H9 (cell line): ENCODE measurements at places on chromosomes 13 and 19. TPM values are rescaled to one million over a fixed set of nuclear protein-coding genes. Genes with fewer than 3 reads are reported as not detected.

SPACA4 gene
- total RNA-seq, result not detected in 2 replicates

ZNF560 gene
- total RNA-seq, result not detected in 2 replicates

CD320 gene
- total RNA-seq, result 68.1 and 72.1 TPM in 2 replicates

SMIM24 gene
- total RNA-seq, result 1.3 and 1.9 TPM in 2 replicates

C5AR2 gene
- not detected in 2 replicates for total RNA-seq

ZIC5 gene
- total RNA-seq, result 51.9 and 52.6 TPM in 2 replicates

CEACAM3 gene
- not detected in 2 replicates for total RNA-seq

DNA sequence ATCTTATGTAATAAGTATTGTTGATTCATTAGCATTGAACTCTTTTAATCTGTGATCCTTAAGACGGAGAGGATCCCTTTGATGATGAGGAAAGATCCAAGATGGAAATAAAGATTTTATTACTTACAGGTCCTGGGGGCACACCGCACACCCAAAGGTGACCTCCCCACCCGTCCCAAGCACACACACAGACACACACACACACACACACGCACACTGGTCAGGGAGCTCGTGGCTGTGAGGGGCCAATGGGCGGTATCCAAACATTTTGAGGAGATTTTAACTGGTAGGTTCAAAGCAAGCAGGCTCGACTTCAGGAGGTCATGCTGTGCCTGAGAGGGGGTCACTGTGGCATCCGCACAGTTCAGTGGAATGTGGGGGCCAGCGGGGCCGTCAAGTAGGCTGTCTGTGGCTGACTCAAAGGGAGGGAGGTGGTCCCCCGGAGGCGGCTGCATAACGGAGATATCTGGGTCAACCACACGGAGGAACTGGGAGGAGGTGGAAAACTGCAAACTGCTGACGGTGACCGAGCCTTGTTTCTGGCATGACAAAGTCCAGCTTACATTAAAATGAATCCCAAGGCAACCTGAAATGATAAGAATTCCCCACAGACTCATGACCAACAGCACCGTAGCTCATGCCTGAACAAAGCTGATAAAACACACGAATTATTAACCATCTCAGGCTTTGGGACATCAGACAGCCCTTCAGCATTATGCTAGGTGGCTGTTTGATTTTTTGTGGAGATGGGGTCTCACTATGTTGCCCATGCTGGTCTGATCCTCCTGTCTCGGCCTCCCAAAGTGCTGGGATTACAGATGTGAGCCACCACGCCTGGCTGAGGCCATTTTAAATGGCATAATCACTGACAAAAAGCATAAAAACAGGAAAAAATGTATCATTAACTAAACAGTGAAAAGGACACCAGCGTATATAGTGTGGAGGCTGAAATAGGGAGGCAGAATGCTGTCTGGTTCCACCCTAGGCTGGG lies 20.9 kb upstream of the SIGLEC11 start:
- DNase-seq, result no peak

DNA sequence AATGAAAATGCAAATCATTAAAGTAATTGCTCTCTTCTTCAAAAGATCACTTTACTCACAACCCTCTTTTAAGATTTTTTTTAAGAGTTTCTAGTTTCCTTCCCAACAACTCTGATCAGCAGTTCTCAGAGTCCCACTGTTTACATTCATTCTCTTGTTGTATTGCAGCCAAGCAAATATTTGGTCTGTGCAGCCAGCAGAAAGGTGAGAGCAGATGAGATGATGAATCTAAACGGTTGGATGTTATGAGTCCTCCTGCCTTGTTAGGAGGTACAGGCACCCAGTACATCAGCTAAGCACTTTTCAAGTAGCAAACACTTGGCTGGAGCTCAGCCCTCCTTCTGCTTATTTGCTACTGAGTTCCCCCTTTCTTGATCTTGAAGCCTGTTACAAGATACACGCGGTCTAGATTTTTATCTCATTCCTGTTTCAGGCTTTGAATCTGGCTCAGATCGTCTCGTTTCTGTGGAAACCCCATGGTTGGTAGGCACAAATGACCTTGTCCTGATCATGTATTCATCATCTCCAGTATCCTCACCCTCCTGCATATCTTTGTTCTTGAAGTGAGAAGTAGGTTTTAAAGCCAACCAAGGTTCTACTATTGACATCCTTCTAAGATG lies 300.7 kb downstream of the DCT start:
- no peak for DNase-seq

GRCh38 chr13:113359571-113359970 lies 4.4 kb downstream of the GRTP1 start:
- no peak for DNase-seq

DNA sequence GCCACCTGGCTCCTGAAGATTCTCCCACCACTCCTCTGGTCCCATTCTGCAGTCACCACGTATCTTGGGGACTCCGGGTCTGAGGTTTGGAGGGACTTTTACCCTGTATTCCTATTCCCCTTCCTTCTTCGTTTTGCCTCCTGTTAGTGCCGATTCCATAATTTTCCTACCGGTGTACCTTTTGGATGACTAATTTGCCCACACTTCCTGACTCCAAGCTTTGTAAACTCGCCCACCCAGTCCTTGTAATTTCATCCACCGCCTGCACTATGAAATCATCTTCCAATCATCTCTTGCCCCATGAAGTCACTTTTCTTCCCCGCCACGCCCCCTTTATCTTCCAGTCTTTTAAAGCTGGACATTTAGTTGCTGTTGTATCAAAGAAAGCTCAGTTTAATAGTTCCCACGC lies 572 bp downstream of the UCHL3 start:
- no peak for DNase-seq

DNA sequence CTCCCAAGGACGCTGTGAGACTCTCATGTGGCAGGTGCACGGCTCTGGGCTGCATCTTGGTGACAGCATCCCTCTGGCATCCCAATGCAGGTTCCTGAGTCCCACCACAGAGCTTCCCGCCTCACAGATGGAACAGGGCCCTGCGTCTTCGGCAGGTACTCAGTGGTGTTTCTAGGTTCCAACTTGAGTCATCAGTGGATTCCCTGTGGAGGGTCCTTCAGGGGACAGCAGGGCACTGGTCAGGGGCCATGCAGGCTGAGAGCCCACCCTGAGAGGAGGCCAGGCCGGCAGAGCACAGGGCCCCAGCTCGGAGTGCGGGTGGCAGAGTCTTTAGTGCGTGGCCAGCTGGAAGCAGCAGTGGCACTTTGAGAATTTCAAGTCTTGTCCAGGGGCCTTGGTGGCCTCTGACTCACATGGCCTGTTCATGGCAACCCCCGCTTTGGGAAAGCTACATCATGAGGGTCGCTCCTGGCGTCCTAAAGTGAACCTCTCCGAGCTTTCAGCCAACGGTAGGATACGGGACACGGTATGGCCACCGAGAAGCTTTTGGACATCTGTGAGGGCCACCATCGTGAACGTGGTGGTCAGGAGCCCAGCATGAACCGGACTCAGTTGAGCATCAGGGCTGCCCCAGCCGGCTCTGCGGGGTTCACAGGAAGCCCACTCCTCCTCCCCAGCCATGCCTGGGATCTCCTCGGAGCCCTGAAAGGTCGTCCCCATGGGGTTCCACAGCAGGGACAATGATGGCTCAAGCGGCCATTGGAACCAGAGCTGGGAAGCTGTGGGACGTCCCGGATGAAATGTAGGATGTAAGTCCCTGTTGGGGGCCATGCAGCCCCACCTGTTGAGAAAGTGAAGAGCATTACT lies 72.0 kb upstream of the MCF2L start:
- no peak for DNase-seq

GRCh38 chr13:43805681-43806128 lies 18.9 kb upstream of the ENOX1 start:
- DNase-seq, result no peak

- no peak for DNase-seq
Observed at GRCh38 chr13:41434831-41435520, 22.4 kb upstream of the RGCC start.

- peak; percentile 66 for DNase-seq
Observed at GRCh38 chr13:107867701-107868661, 347.4 kb downstream of the LIG4 start.

DNA sequence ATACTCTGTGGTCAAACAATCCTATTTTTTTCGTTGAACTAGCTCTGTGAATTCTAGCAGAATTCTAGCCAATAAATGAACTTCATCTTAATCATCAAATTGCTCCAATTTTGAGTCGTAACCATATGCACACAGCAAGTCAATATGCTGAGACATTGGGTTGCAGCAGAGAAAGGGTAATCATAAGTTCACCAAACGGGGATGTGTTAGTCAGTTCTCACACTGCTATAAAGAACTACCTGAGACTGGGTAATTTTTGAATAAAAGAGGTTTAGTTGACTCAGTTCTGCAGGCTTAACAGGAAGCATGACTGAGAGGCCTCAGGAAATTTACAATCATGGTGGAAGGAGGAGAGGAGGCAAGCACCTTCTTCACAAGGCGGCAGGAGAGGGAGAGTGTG lies 67.7 kb upstream of the ABCC4 start:
- DNase-seq, result no peak

- DNase-seq, result peak; percentile 1
Observed at GRCh38 chr13:41503356-41503755, 46.0 kb downstream of the RGCC start.

GRCh38 chr13:26168237-26168814 lies 53.8 kb downstream of the RNF6 start:
- DNase-seq, result no peak

GRCh38 chr19:3041761-3042620 lies 12.9 kb upstream of the TLE2 start:
- no peak for DNase-seq

DNA sequence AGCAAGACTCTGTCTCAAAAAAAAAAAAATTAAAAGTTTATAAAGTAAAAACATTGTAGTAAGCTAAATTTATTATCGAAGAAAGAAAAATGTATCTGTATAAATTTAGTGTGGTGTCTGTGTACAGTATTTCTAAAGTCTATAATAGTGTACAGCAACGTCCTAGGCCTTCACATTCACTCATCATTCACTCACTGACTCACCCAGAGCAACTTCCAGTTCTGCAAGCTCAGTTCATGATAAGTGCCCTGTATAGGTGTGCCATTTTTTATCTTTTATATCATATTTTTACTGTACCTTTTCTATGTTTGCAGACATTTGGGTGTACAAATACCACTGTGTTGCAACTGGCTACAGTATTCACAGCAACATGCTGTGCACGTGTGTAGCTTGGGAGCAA lies 118.1 kb downstream of the TNFRSF19 start:
- DNase-seq, result no peak

DNA sequence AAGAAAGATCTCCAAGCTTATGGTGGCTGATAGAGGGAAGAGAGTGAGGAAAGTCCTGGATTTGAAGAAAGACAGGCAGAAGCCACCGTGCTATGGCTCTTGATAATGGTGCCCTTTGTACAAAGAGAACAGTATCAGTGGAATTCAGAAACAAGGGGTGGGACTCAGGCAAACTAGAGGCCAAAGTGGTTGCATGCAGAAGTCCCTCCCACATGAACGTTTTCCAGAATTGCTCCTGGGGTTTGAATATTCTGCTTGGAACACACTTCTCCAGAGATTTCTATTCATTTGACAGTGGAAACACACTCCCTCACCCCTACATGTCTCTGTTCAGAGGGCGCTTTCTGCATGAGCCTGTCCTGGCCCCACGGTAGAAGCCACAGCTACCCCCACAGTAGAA lies 10.1 kb upstream of the MBNL2 start:
- no peak for DNase-seq

DNA sequence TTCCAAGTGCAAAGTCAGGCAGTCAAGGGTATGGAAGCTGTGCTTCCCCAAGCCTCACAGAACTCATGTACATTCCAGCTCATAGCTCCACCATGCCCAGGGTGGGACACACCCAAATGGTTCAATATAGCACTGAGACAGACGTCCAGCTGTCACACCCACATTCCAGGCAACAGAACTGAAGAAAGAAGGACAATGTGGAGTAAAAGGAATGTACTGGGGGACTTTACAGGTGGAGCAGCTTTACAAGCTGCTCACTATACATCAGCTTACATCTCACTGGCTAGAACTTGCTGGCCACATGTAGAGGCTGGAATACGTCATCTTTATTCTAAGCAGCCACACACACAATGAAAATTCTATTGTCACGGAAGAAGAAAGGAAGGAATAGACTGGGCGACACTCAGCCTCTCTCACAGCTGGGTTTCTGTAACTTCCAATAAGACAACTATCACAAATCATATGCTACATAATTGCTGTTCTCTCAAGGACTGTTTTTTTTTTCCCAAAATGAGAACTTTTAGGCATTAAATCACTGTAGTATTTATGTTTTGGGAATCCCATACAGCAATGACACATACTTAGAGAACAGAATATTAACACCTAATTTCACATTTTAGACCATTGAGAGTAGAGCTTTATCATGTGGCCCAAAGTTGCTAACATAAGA lies 86.1 kb downstream of the KLF12 start:
- no peak for DNase-seq

DNA sequence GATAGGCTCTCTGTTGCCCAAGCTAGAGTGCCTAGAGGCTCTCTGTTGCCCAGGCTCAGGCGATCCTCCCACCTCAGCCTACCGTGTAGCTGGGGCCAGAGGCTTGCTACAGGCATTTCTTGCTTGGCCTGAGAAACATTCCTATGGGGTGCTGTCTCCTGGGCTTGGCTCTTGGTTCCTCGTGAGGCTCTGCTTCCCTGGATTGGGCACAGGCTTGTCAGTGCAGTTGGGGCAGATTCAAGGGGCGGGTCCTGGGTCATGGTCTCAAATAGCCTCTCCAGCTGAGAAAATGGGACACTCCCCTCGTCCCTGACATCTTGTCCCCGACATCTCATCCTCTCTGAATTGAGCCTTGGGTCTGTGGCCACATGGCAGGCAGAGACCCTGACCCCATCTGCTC lies 4.9 kb downstream of the TSSK6 start:
- peak; percentile 74 for DNase-seq

GRCh38 chr19:38655148-38655824 lies 7.8 kb downstream of the ACTN4 start:
- no peak for DNase-seq

- DNase-seq, result peak; percentile 86
Observed at GRCh38 chr19:7595466-7596133, at the start of gene CAMSAP3. Gene CAMSAP3, plus strand, starts transcription at chr19:7595863. Its CDS starts 140 bp downstream, at chr19:7596003.

- DNase-seq, result no peak
Observed at GRCh38 chr13:79359064-79359463, 47.0 kb downstream of the RBM26 start.

GRCh38 chr19:34994643-34995541 lies 5.2 kb upstream of the GRAMD1A start:
- DNase-seq, result no peak

- DNase-seq, result no peak
Observed at GRCh38 chr13:113518076-113518803, 27.7 kb upstream of the DCUN1D2 start.

- no peak for DNase-seq
Observed at GRCh38 chr19:12162513-12162881, 399 bp upstream of the ZNF136 start.

- DNase-seq, result no peak
Observed at GRCh38 chr13:82248762-82249161, 1633.5 kb downstream of the SLITRK1 start.

- no peak for DNase-seq
Observed at GRCh38 chr13:22076658-22077057, 405.8 kb downstream of the FGF9 start.
